ENCODE measurements at places on chromosomes 4 and X. TPM values are rescaled to one million over a fixed set of nuclear protein-coding genes. Genes with fewer than 3 reads are reported as not detected.

The DMRTC1 gene
- total RNA-seq = not detected

The MAGEH1 gene
- 36.7 TPM for total RNA-seq

The HAND2 gene
- 79.9 TPM for total RNA-seq

The CNGA1 gene
- not detected for total RNA-seq

The FGFBP1 gene
- not detected for total RNA-seq

The XAGE1B gene
- total RNA-seq = not detected

The FMR1NB gene
- not detected for total RNA-seq

The BMX gene
- total RNA-seq = 0.14 TPM

The ELOVL6 gene
- 9.4 TPM for total RNA-seq

The LRAT gene
- total RNA-seq = under 0.01 TPM

The KCTD8 gene
- total RNA-seq = not detected

The PARM1 gene
- total RNA-seq = 2.0 TPM

The NAP1L5 gene
- 9.8 TPM for total RNA-seq

The STK26 gene
- total RNA-seq = 6.3 TPM

The TMEM144 gene
- total RNA-seq = 9.2 TPM

The IL13RA1 gene
- 56.0 TPM for total RNA-seq

The RAB41 gene
- total RNA-seq = not detected

The SEPSECS gene
- 7.0 TPM for total RNA-seq

The UGT2B17 gene
- total RNA-seq = not detected

The THAP9 gene
- 4.7 TPM for total RNA-seq

The VEGFC gene
- total RNA-seq = 19.3 TPM

The FAM236B gene
- total RNA-seq = not detected

The XK gene
- under 0.01 TPM for total RNA-seq

The PAK3 gene
- total RNA-seq = 1.6 TPM

The UGT2B15 gene
- not detected for total RNA-seq

The DIPK2B gene
- not detected for total RNA-seq

The H2BW2 gene
- total RNA-seq = not detected

The GPR82 gene
- total RNA-seq = not detected

The SLITRK4 gene
- total RNA-seq = under 0.01 TPM

The UGT2B7 gene
- total RNA-seq = not detected

The PDGFRA gene
- 502 TPM for total RNA-seq
